ENCODE measurements at places on chromosomes 7 and 10. TPM values are rescaled to one million over a fixed set of nuclear protein-coding genes. Genes with fewer than 3 reads are reported as not detected.

- H3K27me3 ChIP-seq = no peaks in the 10 kb centered on the region
- H3K4me1 ChIP-seq = no peaks in the 10 kb centered on the region
Measured at GRCh38 chr7:158098125-158099030, 489.2 kb downstream of the PTPRN2 start.

Gene C10orf67
- not detected for total RNA-seq

Gene MBL2
- 0.17 TPM for total RNA-seq

- DNase-seq = no peak
- H3K4me3 ChIP-seq = no peak overlapping the region
- H3K36me3 ChIP-seq = no peaks in the 10 kb centered on the region
Measured at GRCh38 chr10:86372784-86373239, 6.2 kb upstream of the GRID1 start.

- H3K4me1 ChIP-seq = no peaks in the 10 kb centered on the region
- H3K27me3 ChIP-seq = no peaks in the 10 kb centered on the region
- no peak overlapping the region for H3K27ac ChIP-seq
- DNase-seq = no peak
- H3K4me3 ChIP-seq = no peak overlapping the region
- no peaks in the 10 kb centered on the region for H3K36me3 ChIP-seq
Measured at GRCh38 chr10:112247791-112248190, 35.4 kb upstream of the TECTB start.

GRCh38 chr10:43353495-43354329, 17.7 kb upstream of the FXYD4 start:
- no peaks in the 10 kb centered on the region for H3K36me3 ChIP-seq
- no peak for DNase-seq
- no peak overlapping the region for H3K27ac ChIP-seq
- H3K27me3 ChIP-seq = no peaks in the 10 kb centered on the region

DNA sequence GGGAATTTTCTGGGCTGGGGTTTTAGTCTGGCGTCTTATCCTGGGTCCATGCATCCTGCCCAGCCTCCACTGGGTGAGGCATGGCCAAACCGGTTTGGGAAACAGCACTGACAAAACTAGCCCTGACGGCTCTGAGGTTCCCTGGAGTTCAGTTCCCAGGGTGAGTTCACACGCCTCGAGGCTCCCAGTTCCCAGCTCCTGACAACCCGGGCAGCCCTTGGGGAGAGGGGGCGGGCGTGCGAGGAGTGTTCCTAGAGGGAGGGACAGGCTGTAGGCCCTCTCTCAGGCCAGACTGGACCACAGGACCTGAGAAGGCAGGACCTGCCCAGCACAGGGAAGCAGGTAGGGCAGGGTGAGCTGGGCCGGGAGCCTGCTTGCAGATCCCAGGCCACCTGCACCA, 82.3 kb upstream of the PPIF start:
- no peak for DNase-seq
- H3K4me3 ChIP-seq = no peak overlapping the region
- no peaks in the 10 kb centered on the region for H3K27me3 ChIP-seq
- H3K36me3 ChIP-seq = no peaks in the 10 kb centered on the region

DNA sequence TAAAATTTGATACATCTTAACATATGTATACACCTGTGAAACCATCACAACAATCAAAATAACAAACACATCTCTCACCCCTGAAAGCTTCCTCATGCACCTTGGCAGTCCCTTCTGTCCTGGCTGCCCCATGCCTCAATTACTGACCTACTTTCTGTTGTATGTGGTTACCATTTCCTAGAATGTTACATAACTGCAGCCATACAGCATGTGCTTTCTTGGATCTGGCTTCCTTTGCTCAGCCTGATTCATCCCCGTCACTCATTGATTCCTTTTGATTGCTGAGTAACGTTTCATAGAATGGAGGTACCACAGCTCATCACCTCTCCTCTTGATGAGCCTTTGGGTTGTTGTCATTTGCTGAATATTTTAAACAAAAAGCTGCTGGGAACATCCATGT, 165.3 kb downstream of the CELF2 start:
- H3K4me1 ChIP-seq = no peaks in the 10 kb centered on the region
- no peak overlapping the region for H3K4me3 ChIP-seq
- H3K27me3 ChIP-seq = no peaks in the 10 kb centered on the region
- no peaks in the 10 kb centered on the region for H3K36me3 ChIP-seq

DNA sequence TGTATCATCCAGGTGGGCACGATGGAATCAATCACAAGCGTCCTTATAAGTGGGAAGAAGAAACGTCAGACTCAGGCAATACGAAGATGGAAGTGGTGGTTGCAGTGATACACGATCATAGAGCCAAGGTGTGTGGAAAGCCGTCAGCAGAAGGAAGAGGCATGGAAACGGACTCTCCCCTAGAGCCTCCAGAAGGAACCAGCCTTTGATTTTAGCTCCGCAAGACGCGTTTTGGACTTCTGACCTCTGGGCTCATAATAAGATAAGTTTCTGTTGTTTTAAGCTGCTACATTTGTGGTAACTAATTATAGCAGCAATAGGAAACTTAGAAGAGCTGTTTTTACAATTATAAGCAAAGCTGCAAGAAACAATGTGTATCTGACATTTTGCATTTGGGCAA, 14.8 kb downstream of the FANK1 start:
- no peaks in the 10 kb centered on the region for H3K27me3 ChIP-seq
- no peak overlapping the region for H3K4me3 ChIP-seq
- peak overlapping the region; percentile 63 for H3K27ac ChIP-seq
- DNase-seq = peak; percentile 52
- H3K36me3 ChIP-seq = no peaks in the 10 kb centered on the region
- no peaks in the 10 kb centered on the region for H3K4me1 ChIP-seq

GRCh38 chr10:43307306-43307705, 40.4 kb upstream of the RASGEF1A start:
- no peaks in the 10 kb centered on the region for H3K36me3 ChIP-seq
- no peaks in the 10 kb centered on the region for H3K27me3 ChIP-seq
- no peak for DNase-seq
- H3K27ac ChIP-seq = no peak overlapping the region

DNA sequence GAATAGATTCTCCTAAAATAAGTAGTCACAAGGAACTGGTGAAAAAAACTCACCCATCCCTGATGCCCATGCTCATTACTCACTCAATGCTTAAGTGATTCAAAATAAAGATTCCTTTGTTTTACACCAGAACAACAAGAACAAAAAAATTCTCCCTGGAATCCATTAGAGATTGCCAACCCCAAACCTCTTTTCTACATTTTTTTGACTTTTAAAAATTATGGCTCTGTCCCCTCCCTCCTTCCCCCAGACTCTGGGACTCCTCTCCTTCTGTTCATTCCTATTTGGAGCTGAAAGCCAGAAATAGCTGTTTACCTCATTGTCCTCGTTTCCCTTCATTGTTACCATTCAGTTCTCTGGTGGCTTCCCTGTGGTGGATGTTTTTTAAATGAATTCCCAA, 63.2 kb upstream of the FHIP2A start:
- DNase-seq = no peak
- no peaks in the 10 kb centered on the region for H3K4me1 ChIP-seq
- H3K4me3 ChIP-seq = no peak overlapping the region
- no peak overlapping the region for H3K27ac ChIP-seq

DNA sequence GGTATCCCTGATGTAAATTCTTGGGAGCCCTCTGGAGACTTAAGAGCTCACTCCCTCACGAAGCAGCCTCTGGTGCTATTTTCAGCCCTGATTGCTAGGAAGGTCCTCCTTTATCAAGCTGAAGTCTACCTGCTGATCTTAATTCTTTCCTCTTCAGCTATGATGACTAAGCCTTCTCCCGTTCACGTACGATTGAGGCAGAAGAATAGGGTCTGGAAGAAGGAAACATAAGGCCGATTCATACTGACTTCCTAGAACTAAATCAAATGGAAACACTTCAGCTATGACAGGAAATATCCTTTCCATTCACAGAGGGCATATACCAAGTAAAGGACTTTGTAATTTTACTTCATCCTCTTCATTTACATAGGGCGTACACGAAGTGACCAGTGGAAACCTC, 107.0 kb downstream of the CPXM2 start:
- no peaks in the 10 kb centered on the region for H3K27me3 ChIP-seq
- H3K4me3 ChIP-seq = no peak overlapping the region
- H3K27ac ChIP-seq = no peak overlapping the region
- no peaks in the 10 kb centered on the region for H3K36me3 ChIP-seq
- no peaks in the 10 kb centered on the region for H3K4me1 ChIP-seq
- peak; percentile 7 for DNase-seq

Gene AKR1B15
- 10.6 TPM for total RNA-seq

Gene GIMAP4
- total RNA-seq = 12.7 TPM

Gene CLCN1
- total RNA-seq = not detected

DNA sequence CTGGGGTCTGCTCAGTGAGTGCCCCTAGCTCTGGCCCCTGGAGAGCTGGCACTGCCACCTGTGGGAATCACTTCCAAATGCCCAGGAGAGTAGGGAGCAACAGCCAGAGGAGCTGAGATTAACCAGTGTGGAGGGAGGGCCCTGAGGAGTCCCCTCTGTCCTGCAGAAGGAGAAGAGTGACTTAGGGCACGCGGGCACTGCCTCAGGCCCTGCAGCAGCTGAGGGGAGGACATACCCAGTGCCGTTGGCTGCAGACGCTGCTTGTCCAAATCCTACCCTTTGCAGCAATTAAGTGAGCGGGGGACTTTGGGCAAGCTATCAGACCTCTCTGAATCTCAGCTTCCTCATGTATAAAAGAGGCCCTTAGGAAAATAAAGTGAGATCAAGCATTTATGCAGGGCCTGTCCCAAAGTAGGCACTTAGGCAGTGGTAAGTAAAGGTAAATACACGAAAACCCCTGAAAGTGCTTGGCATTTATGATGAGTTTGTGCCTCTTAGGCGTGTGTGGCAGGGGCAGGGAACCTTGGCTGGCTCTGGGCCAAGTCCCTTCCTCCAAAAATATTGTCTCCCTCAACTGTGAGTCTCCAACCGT, 16.9 kb downstream of the PRF1 start:
- H3K4me1 ChIP-seq = no peaks in the 10 kb centered on the region
- H3K27ac ChIP-seq = no peak overlapping the region
- H3K4me3 ChIP-seq = no peak overlapping the region

GRCh38 chr10:84511106-84511505, 182.7 kb downstream of the CCSER2 start:
- no peaks in the 10 kb centered on the region for H3K36me3 ChIP-seq
- H3K4me3 ChIP-seq = no peak overlapping the region
- H3K27ac ChIP-seq = no peak overlapping the region

DNA sequence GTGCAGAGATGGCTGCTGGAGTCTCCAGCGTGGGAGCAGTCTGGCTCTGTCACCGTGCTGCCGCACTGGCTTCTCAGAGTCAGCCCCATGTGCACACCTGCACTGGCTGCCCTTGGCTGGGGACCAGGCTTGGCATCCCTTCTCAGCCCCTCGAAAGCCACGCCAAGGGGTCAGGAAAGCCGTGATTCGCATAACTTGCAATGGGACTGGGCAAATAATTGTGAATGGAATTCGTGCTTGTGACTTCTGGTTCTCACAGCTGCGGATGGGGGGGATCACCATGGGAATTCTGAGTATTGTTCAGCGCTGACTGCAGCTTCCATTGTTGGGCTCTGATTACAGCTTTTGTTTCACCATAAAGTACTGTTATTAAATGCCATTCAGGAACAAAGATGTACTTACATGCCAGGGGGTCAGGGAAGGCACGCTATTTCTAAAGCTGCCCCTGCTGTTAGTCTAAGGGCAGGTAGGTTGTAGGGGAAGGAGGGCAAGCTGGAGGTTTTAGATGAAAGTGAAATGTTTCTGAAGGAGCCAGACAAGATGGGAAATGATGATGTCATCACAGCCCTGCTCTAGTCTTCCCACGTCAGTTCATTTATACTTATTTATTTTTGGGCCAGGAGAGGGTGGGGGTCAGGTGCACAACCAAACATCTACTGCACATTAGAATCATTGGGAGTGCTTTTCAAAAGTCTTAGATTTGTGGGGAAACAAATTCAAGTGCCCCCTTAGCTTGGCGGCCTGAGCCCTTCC, 5.8 kb upstream of the PLEKHA1 start:
- no peak overlapping the region for H3K27ac ChIP-seq
- H3K4me1 ChIP-seq = no peaks in the 10 kb centered on the region
- peak; percentile 10 for DNase-seq
- no peaks in the 10 kb centered on the region for H3K36me3 ChIP-seq
- peaks cover 5% of the 10 kb centered on the region for H3K27me3 ChIP-seq

DNA sequence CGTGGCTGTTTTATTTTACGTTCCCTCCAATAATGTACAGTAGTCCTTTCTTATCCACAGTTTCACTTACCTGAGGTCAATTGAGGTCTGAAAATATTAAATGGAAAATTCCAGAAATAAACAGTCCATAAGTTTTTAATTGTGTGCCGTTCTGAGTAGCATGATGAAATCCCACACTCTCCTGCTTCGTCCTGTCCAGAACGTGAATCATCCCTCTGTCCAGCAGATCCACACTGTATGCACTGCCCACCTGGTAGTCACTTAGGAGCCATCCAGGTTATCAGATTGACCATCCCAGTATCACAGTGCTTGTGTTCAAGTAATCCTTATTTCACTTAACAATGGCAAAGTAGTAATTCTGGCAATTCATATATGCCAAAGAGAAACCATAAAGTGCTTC, 46.3 kb downstream of the STARD3NL start:
- H3K4me1 ChIP-seq = no peaks in the 10 kb centered on the region
- H3K36me3 ChIP-seq = no peaks in the 10 kb centered on the region
- no peaks in the 10 kb centered on the region for H3K27me3 ChIP-seq

DNA sequence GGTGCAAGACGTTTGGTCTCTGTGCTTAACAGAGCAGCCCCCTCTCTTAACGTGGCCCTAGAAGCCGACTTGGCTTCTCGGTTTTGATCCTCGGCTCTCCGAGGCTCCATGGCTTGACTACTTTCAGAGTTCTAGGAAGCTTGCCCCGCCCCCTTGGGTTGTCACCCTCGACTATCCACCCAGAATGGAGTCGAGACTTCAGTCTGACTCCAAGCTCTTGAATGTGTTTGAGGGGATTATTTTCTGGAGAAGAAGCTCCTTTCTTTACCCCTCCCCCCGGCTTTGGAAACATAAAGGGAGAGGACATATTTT, 448 bp downstream of the SEC24C start:
- peaks cover 5% of the 10 kb centered on the region for H3K4me1 ChIP-seq
- peaks cover 15% of the 10 kb centered on the region for H3K36me3 ChIP-seq
- peak overlapping the region; percentile 97 for H3K4me3 ChIP-seq
- H3K27me3 ChIP-seq = no peaks in the 10 kb centered on the region
- peak overlapping the region; percentile 94 for H3K27ac ChIP-seq

GRCh38 chr10:5310914-5311313, 53.9 kb upstream of the UCN3 start:
- H3K4me3 ChIP-seq = no peak overlapping the region
- no peak for DNase-seq
- H3K36me3 ChIP-seq = no peaks in the 10 kb centered on the region
- no peak overlapping the region for H3K27ac ChIP-seq

Gene LIPF
- not detected for total RNA-seq

Gene GIMAP2
- total RNA-seq = 6.5 TPM
